Esophagus squamous epithelium (tissue), 5 donors: ENCODE measurements at places on chromosomes 12 and 14. TPM values are rescaled to one million over a fixed set of nuclear protein-coding genes. Genes with fewer than 3 reads are reported as not detected.

DNA sequence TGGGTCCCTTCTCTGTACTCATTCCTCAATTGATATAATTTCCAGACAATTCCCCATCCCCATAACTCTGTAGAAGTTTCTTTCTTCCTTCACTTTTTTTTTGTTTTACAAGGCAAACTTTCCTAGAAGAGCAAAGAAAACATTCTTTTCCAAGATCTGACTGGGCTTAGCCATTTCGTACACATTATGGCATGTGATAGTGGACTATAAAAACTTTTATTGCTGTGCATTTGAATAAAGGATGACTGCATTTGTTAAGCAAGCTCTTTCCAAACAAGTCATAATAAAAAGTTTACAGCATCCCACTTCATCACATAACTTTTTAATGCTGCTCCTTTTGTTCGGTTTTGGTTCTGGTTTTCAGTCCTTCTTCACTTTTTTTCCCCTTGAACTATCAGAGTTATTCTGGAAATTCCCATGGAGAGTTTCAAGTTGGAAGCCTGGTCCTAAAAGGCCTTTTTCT lies 231.0 kb upstream of the HMGA2 start:
- no peak for DNase-seq

GRCh38 chr14:85313560-85314207 lies 216.3 kb upstream of the FLRT2 start:
- no peak for DNase-seq

DNA sequence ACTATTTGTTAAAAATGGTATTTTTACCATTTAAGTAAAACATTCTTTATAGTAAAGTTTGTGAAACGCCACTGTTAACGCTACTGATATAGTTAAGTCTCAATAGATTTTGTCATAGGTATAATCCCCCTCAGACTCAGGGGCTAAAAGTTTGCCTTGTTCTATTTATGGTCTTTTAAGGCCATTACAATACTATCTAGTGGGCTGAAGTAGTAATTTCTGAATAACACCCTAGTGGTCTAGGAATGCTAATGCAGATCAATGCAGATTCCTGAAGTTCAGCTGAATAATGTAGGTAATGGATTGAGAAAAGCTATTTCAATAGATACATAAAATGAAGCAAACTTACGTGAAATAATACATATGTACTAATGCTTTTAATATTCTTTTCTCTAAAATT lies 989.3 kb upstream of the NOVA1 start:
- no peak for DNase-seq

The RNASE3 gene
- total RNA-seq: not detected

DNA sequence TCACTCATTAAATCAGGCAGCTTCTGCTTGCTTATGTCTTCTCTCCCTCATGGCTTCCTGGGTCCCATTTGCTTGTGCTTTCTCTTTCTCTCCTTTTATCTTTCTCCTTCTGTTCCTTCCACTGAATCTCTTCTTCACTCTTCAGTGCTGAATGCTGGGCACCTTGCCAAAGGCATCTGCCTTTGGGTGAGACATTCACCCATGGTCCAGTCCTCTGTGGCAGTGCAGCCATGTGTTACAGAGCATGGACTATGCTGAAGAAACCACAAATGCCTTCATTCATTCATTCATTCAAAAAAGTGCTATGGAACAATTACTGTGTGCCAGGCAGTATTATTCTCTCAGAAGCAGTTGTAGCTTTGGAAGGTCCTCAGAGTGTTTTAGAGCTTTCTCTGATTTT lies 344.4 kb upstream of the STXBP6 start:
- no peak for DNase-seq

The ATN1 gene
- 19.3 TPM for total RNA-seq

GRCh38 chr12:49603721-49604120 lies 1.7 kb downstream of the FAM186B start:
- no peak for DNase-seq

The PMCH gene
- not detected for total RNA-seq

The KNTC1 gene
- 9.0 TPM for total RNA-seq

DNA sequence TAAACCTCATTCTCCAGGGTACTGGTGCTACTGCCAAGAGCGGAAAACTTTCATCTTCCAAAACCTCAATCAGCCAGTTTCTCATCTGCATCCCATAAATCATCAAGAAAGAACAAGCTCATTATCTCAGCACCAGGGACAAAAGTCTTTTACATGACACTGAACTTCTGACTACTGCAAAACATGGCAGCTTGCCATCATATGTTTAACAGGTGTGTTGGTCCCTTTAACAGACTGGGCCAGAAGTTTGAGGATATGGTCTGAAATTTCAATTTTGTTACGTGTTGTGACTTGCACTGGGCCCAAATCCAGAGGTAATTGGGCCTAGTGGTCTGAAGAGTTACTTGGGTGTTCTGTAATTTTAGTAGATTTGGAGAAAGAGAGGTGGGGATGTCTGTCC lies 305.4 kb upstream of the SEL1L start:
- no peak for DNase-seq

The KRT85 gene
- total RNA-seq: not detected

GRCh38 chr12:88870000-88870737 lies 289.9 kb upstream of the KITLG start:
- DNase-seq: no peak

The PYGL gene
- 158 TPM for total RNA-seq

GRCh38 chr12:14827043-14827442 lies 13.1 kb upstream of the SMCO3 start:
- DNase-seq: no peak

GRCh38 chr14:58705066-58705465 lies 67.3 kb downstream of the DACT1 start:
- no peak for DNase-seq

DNA sequence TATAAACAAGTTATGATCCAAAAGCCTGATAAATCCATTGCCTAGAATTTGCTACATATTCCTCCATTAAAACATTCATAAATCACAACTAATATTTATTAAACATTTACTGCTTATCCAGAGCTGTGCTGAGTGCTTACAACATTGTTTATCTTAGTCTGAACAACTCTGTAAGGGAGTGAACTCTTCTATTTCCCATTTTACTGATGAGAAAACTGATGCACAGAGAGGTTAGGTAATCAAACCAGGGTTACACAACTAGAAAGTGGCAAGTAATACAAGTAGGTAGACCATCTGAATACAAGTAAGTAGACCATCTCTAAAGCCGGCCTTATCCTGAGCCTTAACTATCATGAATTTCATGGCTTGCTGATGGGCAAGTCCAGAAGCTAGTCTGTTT lies 39.5 kb downstream of the WASHC3 start:
- no peak for DNase-seq

DNA sequence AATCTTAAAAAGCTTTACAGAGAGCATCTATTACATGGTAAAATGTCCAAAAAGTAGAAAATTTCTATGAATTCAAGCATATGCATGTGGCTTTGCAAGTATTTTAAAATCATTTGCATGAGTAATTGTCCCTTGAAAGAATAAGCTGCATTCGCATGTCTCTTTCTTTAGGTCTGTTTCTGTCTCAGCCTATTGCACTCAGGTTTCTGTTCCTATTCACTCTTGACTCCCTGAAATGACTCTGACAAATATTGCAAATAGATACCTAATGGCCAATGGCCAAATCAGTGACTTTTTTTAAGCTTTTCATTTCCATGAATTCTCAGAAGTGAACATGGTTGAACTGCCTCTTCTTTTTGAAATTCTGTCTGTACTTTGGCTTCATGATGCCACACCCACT lies 6.4 kb upstream of the TTC8 start:
- no peak for DNase-seq

The RPGRIP1 gene
- total RNA-seq: not detected

- no peak for DNase-seq
These were observed 150.2 kb downstream of the TTLL5 start for GRCh38 chr14:75811136-75811829.

DNA sequence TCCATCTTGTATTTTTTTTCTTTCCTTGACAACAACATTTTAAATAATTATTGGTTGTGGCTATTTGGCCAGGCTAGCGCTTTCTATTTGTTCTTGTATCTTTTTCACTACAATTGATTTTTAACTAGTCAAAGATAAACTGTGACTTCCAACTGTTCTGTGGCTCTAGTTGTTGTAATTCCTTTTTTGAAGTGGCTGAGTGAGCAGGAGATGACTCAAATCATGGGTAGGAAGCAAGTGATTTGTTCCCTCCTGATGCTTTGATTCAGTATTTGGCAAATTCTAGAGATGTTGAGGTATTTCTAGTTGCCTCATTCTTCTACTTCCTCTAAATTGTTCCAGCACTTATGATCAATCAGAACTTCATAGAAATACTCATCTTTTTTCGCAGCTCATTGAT lies 633.5 kb downstream of the RERGL start:
- DNase-seq: no peak

- no peak for DNase-seq
These were observed 48.2 kb upstream of the DLK1 start for GRCh38 chr14:100678469-100678828.

The RNASE4 gene
- 73.1 TPM for total RNA-seq

DNA sequence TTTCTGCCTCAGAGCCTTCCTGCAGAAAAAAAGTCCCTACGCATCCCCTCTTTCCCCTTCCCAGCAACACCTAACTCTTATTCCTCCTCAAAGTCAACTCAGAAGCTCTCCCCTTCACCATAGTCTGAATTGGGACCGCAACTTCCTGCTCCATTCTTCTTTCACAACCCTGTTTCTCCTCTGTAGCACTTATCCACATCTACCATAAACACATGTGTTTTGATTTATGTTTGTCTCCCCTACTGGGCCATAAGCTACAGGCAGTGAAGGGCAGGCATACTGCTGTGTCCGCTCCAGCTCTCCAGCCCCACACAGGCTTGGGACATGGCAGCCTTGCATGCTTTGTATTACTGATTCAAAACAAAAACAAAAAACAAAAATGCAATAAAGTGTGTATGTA lies 5.9 kb downstream of the SDR9C7 start:
- no peak for DNase-seq

DNA sequence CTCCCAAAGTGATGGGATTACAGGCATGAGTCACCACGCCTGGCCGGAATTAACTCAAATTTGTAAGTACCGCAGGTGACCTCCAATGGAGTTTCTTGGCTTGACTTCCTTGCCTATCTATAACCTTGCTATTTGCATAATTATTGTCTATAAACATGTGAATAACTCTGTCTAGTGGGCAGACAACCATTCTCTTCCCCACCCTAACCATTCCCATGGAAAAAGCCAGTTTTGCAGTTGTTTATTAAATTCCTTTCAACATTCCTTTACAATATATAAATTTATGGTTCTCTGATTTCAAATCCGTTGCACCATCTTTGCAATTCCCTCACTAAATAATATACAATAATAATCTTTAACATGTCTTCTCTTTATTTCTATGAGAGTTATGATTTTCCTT lies 61.0 kb upstream of the ZDHHC17 start:
- DNase-seq: no peak

The MLH3 gene
- 8.4 TPM for total RNA-seq

DNA sequence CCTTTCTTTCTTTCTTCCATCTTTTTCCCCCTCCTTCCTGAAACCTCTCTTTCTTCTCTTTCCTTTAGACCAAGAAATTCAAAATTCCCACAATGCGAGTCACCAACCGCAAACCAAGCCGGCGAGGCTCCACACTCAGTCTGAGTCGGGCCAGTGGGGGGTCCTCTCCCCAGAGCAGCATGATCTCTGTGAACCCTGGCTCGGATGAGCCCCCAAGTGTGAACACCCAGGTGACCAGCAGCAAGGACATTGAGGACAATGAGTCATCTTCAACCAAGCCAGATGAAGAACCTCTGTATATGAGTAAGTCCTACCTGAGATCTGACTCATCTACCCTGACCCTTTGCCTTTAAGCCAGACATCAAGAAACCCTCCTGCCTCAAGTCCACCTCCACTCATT lies 88.6 kb upstream of the TMEM233 start:
- no peak for DNase-seq

DNA sequence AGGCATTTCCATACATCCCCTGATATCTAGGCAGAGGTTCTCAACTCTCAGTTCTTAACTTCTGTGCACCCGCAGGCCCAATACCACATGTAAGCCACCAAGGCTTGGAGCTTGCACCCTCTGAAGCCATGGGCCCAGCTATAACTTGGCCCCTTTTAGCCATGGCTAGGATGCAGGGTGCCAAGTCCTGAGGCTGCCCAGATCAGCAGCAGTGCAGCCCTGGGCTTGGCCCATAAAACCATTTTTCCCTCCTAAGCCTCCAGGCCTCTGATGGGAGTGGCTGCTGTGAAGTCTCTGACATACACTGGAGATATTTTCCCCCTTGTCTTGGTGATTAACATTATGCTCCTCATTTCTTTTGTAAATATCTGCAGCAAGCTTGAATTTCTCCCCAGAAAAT lies 110.3 kb upstream of the CNTN1 start:
- no peak for DNase-seq

GRCh38 chr12:76348079-76348901 lies at the start of gene BBS10:
TSS of gene BBS10 (minus strand) at chr12:76348415. CDS start at chr12:76348358, 57 bp downstream.
- DNase-seq: peak; percentile 70

GRCh38 chr14:36035675-36036074 lies 140.8 kb downstream of the PTCSC3 start:
- no peak for DNase-seq

The PLEKHH1 gene
- 4.7 TPM for total RNA-seq

GRCh38 chr14:38063711-38064320 lies 143.9 kb upstream of the SSTR1 start:
- no peak for DNase-seq

DNA sequence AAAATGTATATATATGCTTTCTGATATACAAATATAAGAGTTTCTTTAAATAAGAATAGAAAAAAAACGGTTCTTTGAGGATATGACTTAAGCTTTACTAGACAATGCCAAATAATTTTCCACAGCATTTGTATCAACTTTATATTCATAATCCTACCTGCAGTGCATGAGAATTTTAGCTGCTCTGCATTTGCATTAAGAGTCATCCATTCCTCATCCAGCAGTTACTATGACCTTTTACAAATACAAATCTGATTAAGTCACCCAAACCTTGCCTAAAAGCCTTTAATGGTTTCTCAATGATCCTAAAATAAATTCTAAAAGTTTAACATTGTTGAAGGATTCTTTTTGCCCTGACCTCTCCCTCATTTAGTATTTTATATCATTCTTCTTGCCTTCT lies 116.5 kb downstream of the MGAT4C start:
- no peak for DNase-seq

- no peak for DNase-seq
These were observed 85.8 kb downstream of the SLC25A47 start for GRCh38 chr14:100409003-100409360.
